ENCODE measurements at places on chromosomes 5 and 9.

DNA sequence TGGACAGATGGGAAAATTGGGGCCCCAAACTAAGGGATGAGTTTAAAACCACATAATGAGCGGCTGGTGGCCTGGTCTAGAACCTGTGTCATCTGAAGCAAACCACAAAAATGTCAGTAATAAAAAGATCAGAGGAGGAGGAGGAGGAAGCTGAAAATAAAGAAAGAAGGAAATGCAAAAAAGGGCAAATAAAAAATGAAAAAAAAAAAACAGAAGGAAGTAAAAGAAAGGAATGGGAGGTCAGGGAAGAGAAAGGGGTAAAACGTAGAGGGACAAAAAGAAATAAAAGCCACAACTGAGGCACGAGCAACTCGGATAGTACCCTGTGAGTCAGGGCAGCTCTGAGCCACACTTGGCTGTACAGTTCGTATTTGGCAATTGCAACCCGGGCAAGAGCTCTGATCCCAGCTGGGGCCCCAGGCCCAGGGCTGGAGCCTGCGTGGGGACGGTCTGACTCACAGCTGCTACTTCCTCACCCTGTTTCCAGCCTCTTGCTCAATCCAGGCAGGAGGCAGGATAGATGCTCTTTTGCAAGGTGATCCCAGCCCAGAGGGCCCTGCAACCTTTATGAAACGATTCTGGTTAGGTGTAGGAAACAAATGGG lies 137.9 kb upstream of the TRIM32 start:
- no peak for DNase-seq

GRCh38 chr9:38026840-38027527 lies 42.0 kb downstream of the SHB start:
- DNase-seq = no peak

- DNase-seq = peak; percentile 22
Observed at GRCh38 chr5:139543423-139543991, 17.6 kb upstream of the UBE2D2 start.

- DNase-seq = no peak
Observed at GRCh38 chr5:147445917-147446316, 64.0 kb downstream of the DPYSL3 start.

DNA sequence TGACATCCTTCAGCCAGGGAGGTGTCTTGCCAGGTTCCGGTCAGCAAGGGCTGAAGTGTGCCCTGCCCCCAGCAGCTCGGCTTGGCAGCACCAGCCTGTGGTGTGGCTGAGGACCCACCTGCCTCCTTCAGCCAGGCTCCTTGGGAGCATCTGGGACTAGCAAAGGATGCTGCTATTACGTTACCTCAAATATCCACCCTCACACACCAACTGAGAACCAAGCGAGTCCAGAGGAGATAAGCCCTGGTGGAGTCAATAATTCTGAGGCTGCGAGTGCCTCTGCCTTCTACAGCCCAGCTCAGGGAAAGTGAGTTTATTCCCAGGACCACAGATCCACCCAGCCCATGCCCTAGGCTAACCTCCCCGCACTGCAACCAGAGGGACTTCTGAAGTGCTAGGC lies 57.1 kb upstream of the FSTL4 start:
- DNase-seq = no peak

All from stimulated activated CD8-positive, alpha-beta memory T cell treated with anti-CD3 and anti-CD28 coated beads, Interleukin-2, amount 100 ng/mL, for 1 hour (primary cell).